ENCODE measurements at places on chromosomes 2 and 18.

- no peak for DNase-seq
Observed at GRCh38 chr18:30682672-30683071, 359.9 kb downstream of the DSC3 start.

DNA sequence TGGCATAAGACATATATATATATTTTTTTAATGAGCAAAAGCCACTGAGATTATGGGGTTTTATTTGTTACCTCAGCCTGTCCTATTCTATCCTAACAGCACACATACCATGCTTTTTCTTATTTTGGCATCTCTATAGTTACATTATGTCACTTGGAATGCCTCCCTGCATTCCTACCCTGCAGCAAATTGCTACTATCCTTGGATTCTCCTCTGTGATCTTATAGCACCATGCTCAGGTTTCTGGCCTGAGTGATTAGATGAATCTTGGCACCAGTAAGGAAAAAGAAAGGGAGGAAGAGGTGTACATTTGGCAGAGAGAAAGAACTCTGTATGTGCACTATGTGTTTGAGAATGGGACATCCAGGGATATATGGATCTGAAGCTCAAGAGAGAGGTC is 86.3 kb upstream of the PELI1 start:
- DNase-seq, result no peak

- no peak for DNase-seq
Observed at GRCh38 chr18:56043641-56044061, 455.7 kb upstream of the TCF4 start.

DNA sequence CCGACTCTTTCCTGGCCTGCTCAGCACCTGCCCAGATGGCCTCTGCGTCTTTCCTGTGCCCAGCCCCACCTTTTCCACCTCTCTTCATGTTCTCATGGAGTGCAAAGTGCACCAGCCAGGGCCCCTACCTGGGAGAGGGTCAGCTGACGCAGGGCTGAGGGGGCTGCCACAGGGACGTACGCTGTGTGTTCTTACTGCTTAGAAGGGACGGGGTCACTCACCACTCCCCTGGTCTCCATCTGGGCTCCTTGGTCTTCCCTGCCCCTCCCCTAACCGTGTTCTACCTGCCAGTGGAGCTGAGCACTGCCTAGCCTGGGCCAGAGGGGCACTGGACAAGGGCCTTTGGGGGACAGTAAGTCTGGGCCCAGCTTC is 8.6 kb downstream of the ERFE start:
- DNase-seq, result no peak

DNA sequence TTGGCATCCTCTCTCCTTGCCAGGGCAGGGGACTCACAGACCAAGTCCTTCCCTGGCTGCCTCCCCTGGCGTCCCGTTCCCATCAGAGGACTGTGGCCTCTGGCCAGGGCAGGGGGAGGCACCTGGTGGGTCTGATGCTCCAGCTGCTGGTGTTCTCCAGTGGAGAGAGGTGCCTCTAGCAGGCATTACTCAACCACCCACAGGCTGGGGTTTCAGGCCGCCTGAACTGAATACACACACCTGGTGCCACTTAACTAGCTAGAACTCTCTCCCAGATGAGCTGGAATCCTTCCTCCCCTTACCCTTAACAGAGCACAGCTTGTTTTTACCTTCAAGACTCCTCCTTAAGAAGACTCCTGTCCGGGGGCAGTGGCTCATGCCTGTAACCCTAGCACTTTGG is 37.7 kb upstream of the CNGA3 start:
- DNase-seq, result no peak

- DNase-seq, result no peak
Observed at GRCh38 chr2:111712940-111713515, 171.0 kb downstream of the ANAPC1 start.

GRCh38 chr2:201860636-201861066 is 54.3 kb downstream of the CDK15 start:
- DNase-seq, result peak; percentile 63

DNA sequence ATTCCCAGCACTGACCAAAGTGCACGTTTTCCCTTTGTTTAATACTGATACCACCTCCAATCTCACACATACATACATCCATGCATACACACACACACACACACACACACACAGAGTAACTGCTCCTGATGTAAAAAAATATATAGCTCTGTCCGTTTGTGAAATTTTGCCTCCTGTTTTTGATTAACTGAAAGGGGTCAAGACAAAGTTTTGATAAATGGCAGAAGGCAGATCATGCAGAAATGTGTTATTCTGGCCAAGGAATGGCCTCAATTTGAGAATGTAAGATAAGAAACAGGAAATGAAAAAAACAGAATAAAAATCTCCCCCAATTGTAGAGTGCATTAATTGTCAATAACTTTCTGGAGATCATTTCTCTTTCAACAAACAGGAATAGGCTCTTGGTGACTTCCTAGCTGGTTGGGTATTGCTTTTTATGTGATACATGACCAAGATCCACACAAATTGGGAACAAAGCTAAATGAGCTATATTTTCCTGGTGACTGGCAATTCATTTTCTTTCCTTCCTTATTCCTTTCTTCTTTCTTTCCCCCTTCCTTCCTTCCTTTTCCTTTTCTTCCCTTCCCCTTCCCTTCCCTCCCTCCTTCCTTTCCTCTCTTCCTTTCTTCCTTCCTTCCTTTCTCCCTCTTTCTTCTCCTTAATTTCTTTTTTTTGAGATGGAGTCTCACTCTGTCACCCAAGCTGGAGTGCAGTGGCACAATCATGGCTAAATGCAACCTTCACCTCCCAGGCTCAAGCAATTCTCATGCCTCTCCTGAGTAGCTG is 88.9 kb upstream of the PMAIP1 start:
- DNase-seq, result no peak

- no peak for DNase-seq
Observed at GRCh38 chr2:104733226-104733943, 120.5 kb upstream of the POU3F3 start.

- DNase-seq, result no peak
Observed at GRCh38 chr2:147800316-147800715, 44.5 kb upstream of the ACVR2A start.

Data from activated effector memory CD4-positive, alpha-beta T cell treated with anti-CD3 and anti-CD28 coated beads, Interleukin-2, amount 50 U/mL, for 16 hours (primary cell).